ENCODE measurements at places on chromosomes 4 and X.

DNA sequence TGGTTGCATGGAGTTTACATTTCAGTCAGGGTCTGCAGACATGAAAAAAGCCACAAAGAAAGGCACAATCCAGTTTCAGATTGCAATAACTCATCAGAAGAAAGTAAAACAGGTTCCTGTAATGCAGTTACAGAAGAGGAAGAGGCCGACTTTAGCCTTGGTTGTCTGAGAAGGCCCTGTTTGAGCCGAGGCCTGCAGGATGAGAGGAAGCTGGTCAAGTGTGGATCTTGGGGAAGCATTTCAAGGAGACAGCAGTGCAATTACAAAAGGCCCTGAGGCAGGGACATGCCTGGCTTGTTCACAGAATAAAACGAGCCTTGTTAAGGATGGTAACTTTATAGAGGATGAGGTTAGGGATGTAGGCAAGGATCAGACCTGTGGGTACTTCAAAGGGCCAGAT lies 62.4 kb downstream of the AFF2 start:
- DNase-seq: no peak

DNA sequence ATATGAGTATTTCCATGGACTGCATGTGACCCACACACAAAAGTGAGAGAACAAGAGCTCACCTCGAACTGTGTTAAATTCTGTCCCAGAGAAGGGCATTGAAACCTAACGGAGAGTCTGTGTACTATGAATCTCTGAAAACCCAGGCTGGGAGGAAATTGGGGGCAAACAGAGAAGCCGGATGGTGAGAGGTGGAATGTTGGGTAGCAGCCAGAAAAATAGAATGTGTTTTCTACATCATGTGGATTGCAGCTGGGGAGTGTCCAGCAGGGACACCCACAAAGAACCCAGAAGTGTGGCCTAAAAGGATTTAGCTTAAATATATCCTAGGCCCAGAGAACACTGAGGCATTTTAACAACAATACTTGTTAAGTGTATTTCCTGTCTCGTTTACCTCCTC lies 38.6 kb downstream of the MND1 start:
- no peak for DNase-seq

DNA sequence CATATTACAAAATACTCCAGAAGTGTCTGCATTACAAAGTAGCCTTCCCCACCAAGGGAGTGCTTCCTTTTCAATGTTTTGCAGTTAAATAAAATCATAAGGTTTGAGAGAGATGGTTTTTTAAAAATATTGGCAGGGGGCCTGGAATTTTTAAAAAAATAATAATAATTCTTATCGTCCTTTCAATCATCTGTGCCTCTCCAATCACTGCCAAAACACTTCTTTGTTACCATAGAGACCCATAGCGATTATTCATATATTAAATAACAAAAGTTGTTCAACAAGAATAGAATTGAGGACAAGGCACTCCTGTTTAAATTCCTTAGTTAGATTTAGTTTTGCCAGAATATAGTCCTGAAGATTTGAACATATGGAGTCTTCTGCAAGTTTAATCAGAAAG lies 203.1 kb downstream of the FAT4 start:
- no peak for DNase-seq

GRCh38 chrX:35664833-35665232 lies 133.3 kb upstream of the MAGEB16 start:
- no peak for DNase-seq

- no peak for DNase-seq
These were observed 93.1 kb downstream of the SORCS2 start for GRCh38 chr4:7285244-7286094.

DNA sequence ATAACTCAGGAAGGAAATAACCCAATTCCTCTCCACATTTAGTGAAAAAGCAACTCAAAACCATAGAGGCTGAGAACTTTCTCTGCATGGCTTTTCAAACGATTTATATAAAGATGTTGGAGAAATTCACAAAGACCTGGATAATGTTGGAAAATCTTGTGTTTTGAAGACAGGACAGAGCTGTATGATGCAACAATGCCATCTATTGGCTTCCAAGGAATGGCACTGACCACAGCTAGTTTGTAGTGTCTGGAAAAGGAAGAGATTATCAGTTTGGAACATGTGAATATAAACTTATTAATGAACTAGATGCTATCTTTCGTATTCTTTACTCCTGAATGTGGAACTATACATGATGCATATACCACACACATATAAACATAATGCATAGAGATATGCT lies 503.6 kb downstream of the IL1RAPL1 start:
- DNase-seq: no peak

GRCh38 chr4:16894406-16894805 lies 4.0 kb downstream of the LDB2 start:
- no peak for DNase-seq

DNA sequence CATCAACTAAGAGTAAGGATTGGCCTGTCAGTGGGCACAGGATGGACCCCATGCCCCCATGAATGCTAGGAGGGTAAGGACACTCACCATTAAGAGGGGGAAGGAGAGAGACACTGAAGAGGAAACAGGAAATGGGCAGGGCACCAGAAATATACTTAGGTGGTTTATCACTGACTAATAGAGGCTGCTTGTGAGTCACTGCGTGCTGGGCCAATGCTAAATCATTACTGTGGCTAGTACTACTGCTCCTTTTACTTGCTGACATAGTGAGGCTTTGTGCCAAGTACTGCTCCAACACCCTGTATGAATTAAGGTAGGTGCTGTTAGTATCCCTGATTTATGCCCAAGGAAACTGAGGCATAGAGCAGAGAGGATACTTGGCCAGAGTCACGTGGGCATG lies 130.4 kb upstream of the FRMPD4 start:
- no peak for DNase-seq

DNA sequence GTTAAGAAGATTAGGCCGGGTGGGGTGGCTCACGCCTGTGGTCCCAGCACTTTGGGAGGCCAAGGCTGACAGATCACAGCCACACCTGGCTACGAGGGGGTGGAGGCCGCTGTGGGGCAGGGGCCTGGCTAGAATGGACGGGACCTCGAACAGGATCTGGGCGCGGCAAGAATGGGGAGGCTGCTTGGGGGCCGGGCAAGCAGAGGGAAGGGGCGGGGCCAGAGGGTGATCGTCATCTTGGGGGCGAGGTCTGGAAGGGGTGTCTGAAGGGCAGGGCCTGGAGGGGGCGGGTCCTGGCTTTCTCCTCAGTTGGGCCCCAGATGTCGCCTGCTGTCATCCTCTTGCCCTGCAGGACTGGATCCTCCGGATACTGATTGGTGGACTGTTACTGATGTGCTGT lies 57.3 kb upstream of the ENPEP start:
- no peak for DNase-seq

DNA sequence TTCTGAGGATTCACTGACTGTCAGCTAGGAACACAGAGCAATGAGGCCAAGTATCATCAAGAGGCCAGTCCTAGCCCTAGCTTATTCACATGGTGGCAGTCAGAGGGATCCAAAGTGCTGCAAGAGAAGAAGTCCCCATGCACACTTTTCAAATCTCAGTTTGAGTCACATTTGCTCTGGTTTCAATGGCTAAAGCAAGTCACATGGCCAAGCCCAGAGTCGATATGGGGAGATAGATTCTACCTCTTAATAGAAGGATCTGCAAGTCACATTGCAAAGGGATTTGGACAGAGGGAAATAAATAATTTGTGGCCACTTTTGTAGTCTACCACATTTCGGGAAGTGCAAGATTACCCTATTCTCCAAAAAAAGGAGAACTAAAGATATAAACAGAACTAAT lies 3.7 kb upstream of the LCORL start:
- DNase-seq: no peak

DNA sequence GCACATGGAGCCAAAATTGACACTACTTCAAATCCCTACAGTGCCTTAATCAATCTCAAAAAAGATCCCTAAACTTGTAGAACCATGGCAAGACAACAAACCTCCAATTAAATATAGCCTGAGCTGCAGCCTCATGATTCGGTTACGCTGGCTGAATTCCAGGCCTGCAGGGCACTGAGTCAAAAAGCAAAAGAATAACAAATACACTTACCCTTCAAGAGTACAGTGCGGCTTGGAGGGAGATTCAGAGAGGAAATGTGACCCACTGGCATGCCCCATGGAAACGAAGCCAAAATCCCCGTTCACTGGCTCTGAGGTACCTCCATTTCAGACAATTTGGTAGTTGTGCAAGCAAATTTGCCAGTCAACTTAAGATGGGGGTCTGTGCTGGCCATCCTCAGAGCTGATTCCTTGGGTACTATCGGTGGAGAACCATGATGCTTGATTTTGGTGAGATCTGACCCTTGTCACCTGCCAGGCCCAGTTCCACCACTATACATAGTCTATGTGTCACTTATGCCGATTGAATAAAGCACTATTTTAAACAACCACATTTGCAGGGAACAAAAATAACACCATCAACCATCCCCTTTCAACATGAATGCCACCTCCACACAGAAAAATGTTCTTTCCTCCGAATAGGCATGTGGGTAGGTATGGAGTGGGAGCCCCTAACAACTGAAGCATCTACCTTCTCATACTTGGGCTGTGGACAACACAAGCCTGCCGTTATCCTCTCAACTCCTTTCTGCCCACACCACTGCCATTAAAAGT lies 2.1 kb downstream of the C4orf54 start:
- no peak for DNase-seq

DNA sequence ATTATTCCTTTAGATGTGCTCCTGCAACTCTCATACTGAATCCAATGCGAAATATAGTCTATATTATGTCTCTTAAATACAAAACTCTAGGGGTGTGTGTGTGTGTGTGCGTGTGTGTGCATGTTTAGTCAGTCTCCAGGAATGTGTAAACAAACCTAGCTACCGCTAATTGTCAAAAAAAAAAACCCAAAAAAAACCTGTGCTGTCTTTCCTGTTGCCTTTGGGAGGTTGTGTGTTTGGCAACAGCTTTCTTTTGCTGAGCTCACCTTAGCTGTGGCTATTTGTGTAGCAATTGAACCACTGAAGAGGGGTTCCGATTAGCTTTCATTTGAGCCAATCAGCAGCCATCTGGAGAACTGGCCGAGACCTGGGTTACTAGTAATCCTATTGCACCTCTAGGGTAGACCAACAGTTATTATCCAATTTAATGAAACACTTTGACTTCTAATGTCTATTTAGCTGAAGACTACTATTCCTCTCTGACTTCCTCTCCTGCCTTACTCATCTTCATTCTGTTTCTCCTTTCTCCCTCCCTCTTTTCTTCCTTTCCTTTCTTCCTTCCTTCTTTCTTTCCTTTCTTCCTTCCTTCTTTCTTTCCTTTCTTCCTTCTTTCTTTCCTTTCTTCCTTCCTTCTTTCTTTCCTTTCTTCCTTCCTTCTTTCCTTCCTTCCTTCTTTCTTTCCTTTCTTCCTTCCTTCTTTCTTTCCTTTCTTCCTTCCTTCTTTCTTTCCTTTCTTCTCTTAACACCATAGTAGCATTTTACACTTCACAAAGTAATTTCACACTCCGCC lies 471.1 kb downstream of the GBA3 start:
- no peak for DNase-seq
